ENCODE measurements at places on chromosomes 13 and 19. TPM values are rescaled to one million over a fixed set of nuclear protein-coding genes. Genes with fewer than 3 reads are reported as not detected.

GRCh38 chr19:42295831-42296525, 6.0 kb upstream of the PRR19 start:
- DNase-seq: peak; percentile 87

- DNase-seq: no peak
Observed at GRCh38 chr19:33440241-33440640, 66.7 kb downstream of the CEBPG start.

- no peak for DNase-seq
Observed at GRCh38 chr13:98536729-98537128, 40.2 kb downstream of the STK24 start.

GRCh38 chr19:12294249-12295158, at the start of gene ZNF44:
ZNF44 (minus strand) TSS chr19:12294883; CDS start chr19:12294694, 189 bp downstream.
- peak; percentile 98 for DNase-seq

DNA sequence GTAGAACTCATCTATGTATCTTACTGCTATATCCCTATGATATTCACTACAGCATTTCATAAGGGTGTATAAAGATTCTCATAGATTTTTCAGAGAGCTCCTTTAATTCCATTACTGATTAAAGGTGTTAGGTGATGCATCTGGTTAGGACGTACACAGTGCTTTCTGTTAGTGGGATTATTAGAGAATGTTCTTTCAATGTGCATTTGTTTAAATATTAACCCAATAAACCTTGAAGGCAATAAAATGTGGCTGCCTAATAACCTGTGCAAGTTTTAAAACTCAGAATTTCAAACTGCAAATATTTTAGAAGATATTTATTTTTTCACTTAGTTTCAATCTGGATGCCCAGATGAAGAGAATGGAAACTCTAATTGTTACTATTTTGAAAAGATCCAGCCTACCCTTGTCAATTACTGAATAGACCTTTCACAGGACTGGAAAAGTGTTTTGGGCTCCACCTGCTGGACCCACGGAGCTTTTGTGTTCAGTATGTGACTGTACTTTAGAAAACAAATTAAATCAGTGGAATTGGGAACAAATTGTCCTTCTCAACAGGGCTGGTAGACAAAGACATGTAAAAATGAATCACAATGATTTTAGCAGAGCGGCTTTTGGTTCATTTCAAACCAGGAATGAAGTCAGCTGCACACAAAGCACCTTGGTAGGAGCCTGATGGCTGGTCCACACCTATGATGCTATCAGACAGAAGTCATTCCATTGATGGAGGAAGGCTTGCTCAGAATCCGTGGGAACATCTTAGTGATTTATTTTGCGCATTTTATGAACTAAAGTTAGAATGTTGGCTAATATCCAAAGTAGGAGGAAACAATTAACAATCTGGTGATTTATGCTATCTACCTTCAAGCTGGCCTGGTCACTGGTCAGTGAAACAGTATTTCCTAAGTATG, 89.4 kb upstream of the RAP2A start:
- no peak for DNase-seq

- DNase-seq: no peak
Observed at GRCh38 chr19:28575816-28576215, 637.1 kb downstream of the UQCRFS1 start.

- DNase-seq: no peak
Observed at GRCh38 chr13:42812316-42812715, 30.9 kb downstream of the FAM216B start.

DNA sequence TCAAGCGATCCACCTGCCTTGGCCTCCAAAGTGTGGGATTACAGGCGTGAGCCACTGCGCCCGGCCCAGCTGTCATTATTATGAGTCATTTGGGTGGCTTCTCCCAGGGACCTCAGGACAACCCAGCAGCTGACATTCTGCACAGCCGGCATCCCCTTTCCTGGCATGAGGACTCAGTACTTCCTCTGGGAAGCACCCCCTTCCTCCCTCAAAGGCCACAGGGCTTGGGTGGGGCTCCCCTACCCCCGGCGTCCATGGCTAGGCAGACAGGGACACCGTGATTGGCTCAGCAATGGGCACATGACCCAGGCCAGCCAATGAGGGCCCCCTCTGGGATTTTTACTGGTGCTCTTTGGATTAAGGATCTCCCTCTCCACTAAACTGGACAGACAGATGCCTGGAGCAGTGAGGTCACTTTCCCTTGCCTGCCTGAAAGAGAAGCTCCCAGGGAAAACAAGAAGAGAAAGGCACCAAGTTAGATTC, 6.0 kb downstream of the KANK2 start:
- DNase-seq: no peak

DNA sequence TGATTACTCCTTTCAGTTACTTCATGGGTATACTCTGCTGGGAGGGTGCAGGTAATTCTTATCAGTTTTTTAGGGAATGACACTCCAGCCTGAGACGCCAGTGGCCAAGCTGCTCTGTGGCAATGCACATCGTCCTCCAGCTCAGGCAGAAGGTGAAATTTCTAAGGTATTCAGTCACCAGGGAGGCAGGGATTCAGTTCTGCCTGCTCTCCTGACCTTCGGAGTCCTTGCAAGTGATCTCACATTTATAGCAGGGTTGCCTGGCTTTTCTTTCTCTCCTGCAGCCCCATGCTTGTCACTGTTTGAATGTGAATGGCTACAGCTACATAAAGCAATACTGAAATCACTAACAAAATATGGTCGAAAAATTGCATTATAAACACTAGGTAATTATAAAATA, 1447.5 kb downstream of the EFNB2 start:
- DNase-seq: no peak

RASA3 gene
- total RNA-seq: 6.9 TPM

MYO16 gene
- total RNA-seq: not detected

ZNF66 gene
- 13.4 TPM for total RNA-seq

UBL5 gene
- 346 TPM for total RNA-seq

SYT5 gene
- not detected for total RNA-seq

CASP14 gene
- not detected for total RNA-seq

ZSCAN4 gene
- total RNA-seq: not detected

NLRP12 gene
- 3.0 TPM for total RNA-seq

MBD3L3 gene
- total RNA-seq: not detected

All from natural killer cell treated with Interleukin-12 subunit alpha and Interleukin-12 subunit beta and Interleukin-15 and Interleukin-18, amount 100 ng/mL, for 72 hours (primary cell).